ENCODE measurements at places on chromosomes 1 and 21.

DNA sequence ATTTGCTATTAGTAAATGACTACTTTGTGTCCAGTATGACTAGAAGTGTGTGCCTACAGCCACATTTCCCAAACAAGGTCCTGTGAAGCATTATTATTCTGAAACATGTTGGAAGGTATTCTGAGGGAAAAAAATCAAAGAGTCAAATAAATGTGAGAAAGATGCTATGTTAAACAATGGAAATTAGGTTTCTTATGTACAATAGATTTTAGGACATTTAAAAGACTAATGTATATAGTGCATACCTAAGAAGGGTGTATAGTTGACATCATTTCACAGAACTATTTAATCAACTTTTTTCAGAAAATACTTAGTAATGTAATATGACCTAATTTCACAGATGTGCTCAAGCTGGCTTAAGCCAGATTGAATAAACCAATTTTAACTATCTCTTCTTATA is 582.5 kb downstream of the USP25 start:
- DNase-seq: no peak

DNA sequence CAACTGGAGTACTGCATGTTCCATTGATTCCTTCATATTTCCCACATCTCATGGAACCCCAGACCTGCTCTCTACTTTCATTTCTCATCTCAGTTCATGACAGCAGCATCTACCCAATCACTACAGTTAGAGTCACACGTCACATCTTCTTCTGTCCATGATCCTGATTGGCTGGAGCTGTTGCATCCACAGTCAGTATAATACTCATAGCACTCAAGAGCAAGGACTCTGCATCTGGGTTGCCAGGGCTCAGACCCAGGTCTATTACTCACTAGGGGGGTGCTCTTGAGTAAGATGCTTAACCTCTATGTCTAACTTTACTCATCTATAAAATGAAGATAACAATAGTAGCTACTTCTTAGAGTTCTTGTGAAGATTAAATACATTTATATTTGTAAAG is 4.4 kb upstream of the XPR1 start:
- no peak for DNase-seq

GRCh38 chr1:156912861-156913808 is 7.3 kb upstream of the LRRC71 start:
- no peak for DNase-seq

GRCh38 chr1:35179908-35180307 is 13.0 kb downstream of the SFPQ start:
- no peak for DNase-seq

- DNase-seq: no peak
Observed at GRCh38 chr1:203764105-203765028, 616 bp upstream of the LAX1 start.

DNA sequence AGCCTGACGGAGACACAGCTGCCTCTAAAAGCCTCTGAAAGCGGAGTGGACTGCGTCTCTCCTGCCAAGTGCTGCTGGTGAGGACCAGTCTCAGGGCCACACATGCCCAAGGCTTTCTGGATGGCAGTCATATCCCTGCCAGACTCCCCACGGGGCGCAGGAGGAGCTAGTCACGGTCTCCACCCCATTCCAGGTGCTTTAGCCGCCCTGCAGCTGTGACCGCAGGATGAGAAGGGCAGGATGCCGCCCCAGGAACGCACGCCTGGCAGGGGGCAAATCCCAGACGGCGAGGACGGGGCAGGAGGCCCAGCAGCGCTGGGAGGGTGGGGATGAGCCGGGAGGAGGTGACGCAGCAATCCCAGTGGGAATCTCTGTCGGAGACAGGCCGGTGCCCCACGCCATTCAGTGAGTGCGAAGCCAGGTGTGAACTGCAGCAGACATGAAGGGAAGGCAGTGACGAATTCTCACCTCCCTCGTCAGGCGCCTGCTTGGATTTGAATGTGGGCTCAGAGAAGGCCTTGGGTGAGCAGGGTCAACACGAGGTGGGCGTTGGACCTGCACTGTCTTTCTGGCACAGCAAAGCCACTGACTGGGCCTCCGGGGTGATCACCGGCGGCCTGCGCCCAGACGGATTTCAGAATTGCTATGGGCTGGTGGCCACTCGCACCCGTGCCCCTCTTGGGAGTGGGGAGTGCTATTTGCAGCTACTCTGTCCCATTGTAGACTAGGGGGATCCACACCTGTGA is 38.5 kb upstream of the SLC19A1 start:
- DNase-seq: no peak

DNA sequence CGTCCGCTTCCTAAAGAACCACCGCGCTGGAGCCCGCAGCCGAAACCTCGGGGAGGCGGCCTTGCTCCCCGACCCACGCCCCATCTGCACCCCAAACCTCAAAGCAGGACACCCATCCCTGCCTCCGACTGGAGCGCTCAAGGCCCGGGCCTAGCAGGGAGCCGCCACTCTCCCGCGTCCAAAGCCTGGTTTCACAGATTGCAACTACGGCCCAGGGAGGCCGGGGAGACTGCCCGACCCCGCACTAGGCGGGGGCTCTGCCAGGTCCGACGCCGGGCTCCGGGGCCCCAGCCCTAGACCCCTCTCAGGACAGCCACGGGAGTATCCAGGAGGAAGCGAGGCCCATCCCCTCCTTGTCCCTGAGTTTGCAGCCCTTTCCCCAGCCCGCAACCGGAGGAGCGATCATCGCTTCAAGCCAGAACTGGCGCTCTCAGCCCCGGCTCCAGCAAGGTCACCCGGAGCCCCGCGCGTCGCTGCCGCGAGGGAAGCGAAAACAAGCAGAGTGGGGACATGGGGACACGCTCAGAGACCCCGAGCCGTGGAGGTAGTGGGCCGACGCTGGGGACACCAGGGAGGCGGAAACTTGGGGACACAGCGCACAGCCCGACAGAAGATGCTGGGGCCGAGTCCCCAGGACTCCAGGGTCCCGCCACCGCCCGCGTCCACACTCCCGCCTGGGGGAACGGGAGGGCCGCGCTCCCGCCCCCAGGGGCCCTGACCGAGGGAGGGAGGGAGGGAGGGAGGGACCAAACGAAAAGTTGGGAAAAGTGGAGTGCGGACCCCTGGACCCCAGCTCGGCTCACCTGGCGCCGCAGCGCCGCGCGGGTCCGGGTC is 433 bp downstream of the TMEM200B start:
- DNase-seq: no peak

DNA sequence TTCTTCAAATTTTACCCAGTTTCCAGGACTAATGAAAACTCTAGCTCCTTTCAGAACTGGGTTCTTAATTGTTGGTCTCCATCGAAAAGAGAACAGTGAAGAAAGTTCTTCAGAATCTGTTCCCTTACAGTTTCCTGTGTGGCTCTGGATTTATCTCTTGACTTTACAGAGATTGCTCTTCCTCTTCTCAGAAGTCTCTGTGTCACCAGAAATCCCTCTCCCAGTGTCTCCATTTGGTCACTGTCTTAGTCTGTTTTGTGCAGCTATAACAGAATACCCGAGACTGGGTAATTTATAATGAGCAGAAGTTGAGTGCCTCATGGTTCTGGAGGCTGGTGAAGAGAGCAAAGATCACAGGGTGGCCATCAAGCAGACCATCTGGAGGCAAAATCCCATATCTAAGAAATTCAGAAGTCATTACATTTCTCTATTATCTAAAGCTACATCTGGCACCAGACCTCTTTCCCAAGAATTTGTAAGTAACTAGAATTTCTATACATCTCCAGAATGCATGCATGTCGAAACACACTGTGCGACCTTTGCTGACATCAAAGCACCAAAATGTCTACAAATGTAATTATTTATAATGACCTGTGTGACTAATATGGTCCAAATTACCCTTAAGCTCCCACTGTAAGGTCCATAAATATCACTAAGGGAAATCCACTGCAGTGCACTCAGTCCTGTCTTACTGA is 65.4 kb upstream of the KRTAP19-8 start:
- DNase-seq: no peak

GRCh38 chr1:22341791-22342605 is 109.7 kb upstream of the ZBTB40 start:
- DNase-seq: no peak

GRCh38 chr21:16069178-16070112 is 339.7 kb downstream of the USP25 start:
- DNase-seq: no peak

GRCh38 chr21:24225431-24225830 is 1381.8 kb downstream of the MRPL39 start:
- no peak for DNase-seq

DNA sequence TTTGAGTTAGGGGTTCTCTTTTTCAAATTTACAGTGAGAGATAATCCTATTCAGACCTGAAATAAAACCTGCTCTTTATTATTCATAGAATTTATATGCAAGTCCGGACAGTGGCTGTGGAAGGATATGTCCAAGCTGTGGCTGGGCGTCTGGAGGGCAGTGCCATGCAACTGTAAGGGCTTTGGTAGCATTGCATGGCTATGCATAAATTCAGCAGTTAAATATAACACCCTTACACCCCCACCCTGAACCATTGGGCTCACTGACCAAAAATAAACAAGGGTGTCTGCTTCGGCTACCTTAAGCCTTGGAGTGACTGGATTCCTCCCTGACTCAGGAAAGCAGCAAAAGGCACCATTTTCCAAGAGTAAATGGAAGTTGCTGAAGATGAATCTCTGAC is 5.4 kb downstream of the CHTOP start:
- no peak for DNase-seq

DNA sequence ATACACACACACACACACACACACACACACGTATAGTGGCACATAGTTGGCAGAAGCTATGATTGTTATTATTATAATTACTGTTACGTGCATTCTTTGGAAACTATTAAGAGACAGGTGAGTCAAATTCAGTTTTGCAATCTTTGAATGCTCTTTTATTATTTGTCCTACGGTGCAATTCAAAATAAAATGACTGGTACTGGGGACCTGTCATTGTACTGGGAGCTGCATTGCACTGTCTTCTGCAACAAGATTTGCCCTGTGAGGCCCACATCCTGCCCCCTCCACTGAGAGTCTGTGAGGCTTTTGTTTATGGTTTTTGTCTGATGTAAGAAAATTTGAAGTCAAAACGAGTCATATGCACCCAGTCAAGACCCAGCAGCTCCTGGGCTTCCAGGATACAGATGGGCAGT is 1.9 kb downstream of the LY9 start:
- DNase-seq: peak; percentile 17

- no peak for DNase-seq
Observed at GRCh38 chr1:169594391-169594790, 8.1 kb upstream of the F5 start.

DNA sequence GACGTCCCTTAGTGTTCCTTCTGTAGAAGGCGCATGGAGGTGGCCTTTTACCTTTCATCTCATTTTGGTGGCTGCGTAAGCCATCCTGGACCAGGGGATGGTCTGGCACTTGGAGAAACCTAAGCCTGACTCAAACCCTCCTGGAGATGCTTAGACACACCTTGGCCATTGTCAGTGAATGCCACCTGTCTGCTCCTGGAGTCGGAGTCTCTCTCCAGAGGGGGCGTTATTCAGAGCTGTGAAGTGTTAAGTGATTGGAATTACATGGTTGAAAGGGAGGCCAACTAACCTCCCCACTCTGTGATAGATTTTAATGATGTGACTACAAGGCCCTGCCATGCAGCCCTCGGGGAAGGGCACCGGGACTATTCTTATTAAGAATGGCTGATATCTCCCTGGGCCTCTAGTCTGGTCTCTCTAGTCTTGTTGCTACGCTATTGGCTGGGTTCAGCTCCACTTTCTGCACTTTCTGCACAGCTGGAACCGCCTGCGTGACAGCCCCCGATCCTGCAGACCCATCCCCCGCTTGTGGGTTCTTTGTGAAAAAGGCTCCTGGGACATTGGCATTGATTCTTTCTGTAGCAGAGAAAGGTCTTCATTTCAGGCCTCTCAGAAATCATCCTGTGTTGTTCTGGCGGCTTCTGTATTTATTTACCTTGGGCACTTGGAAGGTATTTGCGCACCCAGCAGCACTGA is 4.2 kb downstream of the RASSF5 start:
- DNase-seq: no peak

DNA sequence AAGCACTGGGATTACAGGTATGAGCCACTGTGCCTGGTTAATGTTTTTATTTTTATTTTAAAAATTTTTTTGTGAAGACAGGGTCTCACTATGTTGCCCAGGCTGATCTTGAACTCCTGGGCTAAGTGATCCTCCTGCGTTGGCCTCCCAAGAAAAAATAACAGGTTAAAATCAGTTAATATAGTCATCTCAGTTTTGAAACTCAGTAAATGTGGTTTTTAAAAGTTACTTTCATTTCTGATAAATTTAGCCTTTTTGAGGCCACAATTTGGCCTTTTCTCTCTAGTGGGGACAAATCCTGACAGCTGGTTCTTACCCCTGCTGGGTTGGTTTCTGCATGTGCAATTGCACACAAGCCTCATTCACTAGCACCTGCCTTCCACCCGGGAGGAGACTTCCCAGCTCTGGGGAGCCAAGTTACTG is 13.3 kb downstream of the PMF1 start:
- no peak for DNase-seq

DNA sequence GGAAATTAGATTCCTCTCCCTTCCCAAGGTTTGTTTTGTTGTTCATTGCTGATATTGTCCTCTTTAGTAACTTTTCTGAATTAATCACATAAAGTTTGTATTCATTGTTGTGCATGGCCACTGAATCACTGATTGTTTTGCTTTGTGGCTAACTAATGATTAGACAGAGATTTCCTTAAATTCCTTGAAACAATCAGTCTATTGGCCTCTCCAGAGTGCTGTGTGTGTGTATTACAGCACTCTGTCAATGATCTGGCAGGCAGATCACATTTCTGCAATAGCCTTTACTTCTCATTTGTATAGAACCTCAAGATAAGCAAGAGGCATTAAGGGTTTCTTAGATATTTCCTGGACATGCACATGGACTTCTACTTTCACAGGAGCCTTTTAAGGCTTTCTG is 78.6 kb downstream of the DUSP10 start:
- DNase-seq: no peak

GRCh38 chr1:62800825-62801306 is 16.9 kb downstream of the ATG4C start:
- no peak for DNase-seq

DNA sequence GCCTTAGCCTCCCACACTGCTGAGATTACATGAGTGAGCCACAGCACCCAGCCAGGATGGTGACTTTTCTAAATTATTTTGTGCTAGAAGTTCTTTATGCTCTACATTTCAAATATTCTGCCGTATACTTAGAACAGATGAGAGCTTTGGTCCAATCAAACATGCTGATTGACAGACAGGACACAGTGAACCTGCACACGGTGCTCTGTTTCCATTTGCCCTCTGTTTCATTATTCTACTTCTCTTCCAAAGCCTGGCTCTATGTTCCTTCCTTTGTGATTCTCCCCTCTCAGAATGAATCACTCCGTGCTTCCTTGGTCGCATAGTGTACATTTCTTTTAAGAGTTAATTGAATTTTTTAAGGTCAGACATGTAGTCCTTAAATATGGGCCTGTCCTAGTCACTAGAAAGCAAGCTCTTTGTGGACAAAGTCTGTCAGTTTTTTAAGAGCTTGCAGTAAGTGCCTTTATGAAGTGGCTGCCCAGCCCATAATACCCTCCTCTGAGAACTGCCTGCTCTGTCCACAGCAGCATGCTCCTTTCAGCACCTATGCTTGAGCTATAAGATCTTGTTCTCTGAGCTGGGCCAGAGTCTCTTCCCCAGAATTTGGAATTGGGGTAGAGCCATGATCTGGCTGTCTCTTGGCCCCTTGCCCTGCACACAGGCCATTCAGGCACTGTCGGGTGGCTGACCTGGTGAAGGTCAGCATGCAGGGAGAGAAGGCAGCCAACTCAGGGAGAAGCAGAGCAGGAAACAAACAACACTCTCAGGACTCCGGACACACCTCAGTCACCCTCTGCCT is 66.8 kb upstream of the SLC44A3 start:
- no peak for DNase-seq

All from activated CD8-positive, alpha-beta memory T cell treated with anti-CD3 and anti-CD28 coated beads for 1 hour (primary cell).